ENCODE measurements at places on chromosomes 2 and 18.

DNA sequence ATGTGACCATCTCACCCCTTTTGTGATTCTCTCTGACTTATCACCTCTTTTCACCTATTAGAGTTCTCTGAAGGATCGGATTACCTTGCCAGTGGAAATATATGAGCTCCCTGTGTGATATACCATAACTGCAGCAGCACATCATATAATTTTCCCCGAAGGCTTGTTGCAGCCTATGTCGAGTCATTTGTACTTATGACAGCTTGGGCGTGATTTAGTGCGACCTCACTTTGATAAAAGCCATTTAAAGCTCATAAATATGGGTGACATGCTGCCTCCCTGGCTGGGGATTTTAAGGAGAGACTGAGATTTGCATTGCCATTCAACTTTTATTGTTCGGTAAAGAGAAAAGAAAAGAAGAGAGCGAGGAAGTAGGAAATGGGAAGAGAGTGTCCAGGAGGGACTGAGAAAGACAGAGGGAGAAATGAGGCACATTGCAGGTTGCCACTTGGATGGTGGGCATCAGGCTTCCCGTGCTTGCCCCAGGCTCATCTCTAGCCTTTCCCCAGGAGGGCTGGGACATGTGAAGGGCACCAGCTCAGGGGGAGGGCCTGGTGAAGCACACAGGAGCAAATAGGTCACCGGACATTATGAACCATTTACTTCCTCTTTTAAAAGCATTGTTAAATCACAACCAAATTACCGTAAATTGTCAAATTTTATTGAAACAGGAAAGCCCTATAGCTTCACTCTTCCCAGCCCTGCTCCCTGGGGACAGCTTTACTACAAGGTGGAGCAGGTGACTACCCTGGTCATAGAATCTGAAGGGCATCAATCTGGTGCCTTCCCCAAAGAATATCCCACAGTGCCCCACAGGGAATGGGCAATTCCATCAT lies 161.3 kb downstream of the SETBP1 start:
- DNase-seq = no peak

- DNase-seq = no peak
Observed at GRCh38 chr18:30632071-30632698, 410.4 kb downstream of the DSC3 start.

GRCh38 chr2:33583194-33583938 lies 15.7 kb downstream of the FAM98A start:
- DNase-seq = no peak

DNA sequence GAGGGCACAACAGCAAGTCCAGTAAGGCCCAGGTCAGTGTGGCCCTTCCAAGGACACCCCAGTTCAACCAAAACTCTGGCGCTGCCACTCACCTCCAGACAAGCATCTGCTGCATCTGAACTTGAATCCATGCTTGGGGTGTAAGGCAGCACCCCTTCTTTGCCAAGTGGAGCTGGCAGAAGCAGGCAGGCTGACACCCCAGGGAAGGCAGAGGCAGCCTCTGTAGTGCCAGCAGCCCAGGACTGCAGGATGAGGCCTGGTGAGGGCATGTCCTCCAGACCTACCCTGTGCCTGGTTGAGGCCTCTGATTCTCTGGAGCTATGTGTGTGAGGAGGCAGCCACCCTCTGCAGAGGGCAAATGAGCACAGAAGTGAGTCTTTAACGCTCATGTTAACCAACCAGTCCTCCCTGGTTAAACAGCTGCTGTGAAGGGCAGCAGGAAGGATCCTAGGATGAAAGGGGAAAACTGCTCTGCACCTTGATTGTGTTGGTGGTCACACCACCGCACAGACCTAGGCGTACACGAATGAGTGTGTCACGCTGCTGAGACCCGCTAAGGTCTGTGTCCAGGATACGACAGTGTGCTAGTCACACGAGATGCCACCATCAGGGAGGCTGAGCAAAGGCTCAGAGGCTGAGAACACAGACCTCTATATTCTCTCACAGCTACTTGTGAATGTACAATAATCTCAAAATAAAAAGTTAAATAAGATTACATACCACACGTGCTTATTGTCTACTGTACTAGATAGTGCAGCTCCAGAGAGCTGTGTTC lies 2.2 kb downstream of the PARD6G start:
- no peak for DNase-seq

- DNase-seq = no peak
Observed at GRCh38 chr2:12397854-12398253, 318.9 kb upstream of the TRIB2 start.

- no peak for DNase-seq
Observed at GRCh38 chr18:23943104-23943503, 71.5 kb upstream of the TTC39C start.

- DNase-seq = no peak
Observed at GRCh38 chr18:43863180-43863579, 585.9 kb upstream of the SYT4 start.

DNA sequence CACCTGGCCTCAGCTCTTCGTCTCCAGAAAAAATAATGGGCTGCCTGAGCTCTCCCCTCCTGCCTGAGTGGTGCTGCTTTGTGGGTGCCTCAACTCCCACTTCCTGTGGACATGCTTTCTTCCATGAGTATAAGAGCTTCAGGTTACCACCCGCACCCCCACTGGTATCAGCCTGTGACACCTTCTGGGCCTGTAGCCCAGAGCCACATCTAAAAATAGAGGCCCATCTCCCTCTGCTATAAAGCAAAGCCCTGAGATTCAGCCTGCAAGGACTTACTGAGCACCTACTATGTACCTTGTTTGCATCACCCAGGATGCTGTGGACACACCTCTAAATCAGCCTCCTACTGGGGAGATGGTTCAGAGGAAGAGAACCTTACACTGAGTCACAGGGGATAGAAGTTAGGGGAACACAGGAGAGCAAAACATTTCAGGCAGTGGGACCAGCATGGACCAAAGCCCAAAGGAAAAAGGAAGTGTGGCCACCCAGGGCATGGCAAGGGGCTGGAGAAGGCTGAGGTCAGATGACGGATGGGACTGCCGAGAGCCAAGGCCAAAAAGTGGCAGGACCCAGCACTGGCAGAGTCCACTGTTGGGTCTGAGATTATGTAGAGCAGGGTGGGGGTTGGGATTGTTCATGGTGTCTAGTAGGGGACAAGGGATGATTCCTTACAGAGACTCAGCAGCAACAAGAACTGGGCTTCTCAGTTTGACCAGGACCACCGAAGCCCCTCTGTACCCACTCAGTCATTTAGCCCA lies 123.7 kb upstream of the PPP1CB start:
- DNase-seq = no peak

DNA sequence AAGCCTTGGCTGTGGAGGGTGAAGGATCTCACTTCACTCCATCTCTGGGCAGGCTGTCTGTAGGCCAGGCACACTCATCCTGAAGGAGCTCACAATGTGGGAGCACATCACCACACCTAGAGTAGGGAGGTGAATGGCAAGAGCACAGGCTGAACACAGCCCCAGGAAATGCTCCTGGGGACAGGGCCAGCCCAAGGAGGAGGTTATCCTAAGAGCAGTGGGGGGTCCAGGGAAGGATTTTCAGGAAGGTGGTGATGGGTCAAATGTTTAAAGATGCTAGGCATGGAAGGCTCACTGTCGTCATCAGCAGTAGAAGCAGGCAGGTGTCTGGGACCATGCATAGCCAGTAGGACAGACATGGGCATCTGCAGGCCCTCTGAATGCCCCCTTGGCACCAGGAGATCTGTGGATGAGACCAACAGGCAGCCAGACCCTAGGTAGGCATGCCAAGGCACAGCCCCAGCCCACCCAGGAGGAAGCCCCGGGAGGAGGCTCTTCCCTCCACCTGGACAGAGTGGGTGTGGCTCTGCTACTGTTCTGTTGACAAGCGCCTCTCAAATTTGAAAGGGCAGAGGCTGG lies 91.7 kb upstream of the RAB6C start:
- DNase-seq = no peak

GRCh38 chr2:3036432-3037125 lies 341.0 kb downstream of the EIPR1 start:
- no peak for DNase-seq

All from GM04504 (cell line).